ENCODE measurements at places on chromosomes 1 and 21.

GRCh38 chr21:16419188-16419921 lies 689.6 kb downstream of the USP25 start:
- no peak for DNase-seq

GRCh38 chr1:15803380-15803779 lies 4.1 kb downstream of the UQCRHL start:
- DNase-seq: no peak

GRCh38 chr1:10649517-10650201 lies 146.8 kb downstream of the CASZ1 start:
- no peak for DNase-seq

DNA sequence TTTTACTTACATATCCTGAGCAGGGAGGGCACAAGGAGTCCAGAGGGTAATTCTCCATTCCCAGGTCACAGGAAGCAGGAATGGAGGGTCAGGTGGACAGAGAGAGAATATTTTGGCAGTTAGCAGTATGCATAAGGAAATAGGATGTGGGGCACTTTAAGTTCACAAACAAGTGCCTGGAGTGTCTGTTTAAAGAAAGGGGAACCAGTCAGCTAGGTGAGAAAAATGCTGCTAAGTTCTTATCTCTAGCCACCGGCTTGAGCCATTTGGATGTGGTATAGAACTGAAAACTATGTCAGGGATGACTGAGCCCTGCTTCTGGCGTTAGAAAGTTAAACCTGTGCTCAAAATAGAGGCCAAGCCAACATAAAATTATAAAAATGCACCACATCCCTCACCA lies 739.7 kb upstream of the NCAM2 start:
- DNase-seq: no peak

DNA sequence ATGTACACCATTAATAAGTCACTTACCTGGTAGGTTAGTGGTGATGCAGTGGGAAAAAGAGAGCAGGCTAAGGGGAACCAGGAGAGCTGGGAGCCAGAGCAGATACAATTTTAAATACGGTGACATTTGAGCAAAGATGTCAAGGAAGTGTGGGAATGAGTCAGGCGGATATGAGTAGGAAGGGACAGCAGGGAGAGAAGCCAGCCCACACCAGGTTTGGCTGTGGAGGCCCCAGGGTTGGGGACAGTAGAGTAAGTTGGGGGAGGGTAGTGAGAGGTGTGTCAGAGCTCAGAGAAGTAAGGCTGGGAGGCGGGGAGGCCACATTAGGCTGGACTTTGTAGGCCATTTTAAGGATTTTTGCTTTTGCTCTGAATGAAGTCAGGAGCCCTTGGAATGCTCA lies 482.0 kb downstream of the DISC1 start:
- DNase-seq: no peak

DNA sequence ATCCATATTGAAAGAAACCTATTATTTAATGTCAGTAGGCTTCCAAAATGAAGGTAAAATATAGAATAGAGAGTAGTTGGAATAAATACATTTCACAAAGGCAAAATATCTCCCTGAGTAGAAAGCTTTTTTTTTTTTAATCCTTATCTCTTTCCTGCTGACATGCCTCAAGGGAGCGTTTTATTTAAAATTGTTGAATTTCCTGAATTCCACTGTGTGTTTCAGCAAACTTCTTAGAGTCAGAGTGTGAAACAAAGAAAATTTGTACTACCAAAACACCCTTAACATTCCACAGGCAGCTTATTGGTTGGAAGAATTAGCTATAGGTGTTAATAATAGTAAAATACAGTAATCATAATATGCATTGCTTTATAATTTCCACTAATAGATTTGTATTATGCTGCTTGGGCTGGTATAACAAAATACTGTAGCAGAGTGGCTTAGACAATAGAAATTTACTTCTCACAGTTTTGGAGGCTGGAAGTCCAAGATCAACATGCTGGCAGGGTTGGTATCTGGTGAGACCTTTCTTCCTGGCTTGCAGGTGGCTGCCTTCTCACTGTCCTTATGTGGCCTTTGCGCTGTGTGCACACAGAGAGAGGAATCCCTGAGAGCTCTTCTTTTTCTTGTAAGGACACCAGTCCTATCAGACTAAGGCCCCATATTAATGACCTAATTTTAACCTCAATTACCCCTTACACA lies 468.4 kb upstream of the C1orf87 start:
- DNase-seq: no peak

DNA sequence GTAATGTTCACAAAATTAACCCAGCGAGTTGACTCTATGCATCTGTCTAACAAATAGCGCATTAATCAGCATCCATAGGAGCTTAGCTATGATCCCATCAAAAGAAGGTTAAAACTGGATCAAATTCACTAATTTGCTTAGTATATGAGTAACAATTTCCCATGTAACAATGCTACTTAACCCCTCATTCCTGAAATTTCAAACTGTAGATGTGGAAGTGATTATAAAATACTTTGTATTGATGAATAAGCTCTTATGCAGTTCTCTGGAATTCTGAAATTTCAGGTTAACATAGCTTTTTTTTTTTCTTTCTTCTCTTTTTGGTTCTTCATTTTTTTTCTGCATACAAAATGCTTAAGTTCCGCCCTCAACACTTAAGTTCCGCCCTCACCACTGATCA lies 1272.7 kb downstream of the KCNT2 start:
- no peak for DNase-seq
